ENCODE measurements at places on chromosomes 12 and 14. TPM values are rescaled to one million over a fixed set of nuclear protein-coding genes. Genes with fewer than 3 reads are reported as not detected.

GRCh38 chr12:49784756-49785409 lies 43.3 kb downstream of the NCKAP5L start:
- no peak for ATAC-seq

- no peak for ATAC-seq
These were observed 48.6 kb upstream of the TMPO start for GRCh38 chr12:98466640-98467400.

GRCh38 chr12:132429946-132430643 lies 59.9 kb upstream of the FBRSL1 start:
- peak; percentile 86 for ATAC-seq

DNA sequence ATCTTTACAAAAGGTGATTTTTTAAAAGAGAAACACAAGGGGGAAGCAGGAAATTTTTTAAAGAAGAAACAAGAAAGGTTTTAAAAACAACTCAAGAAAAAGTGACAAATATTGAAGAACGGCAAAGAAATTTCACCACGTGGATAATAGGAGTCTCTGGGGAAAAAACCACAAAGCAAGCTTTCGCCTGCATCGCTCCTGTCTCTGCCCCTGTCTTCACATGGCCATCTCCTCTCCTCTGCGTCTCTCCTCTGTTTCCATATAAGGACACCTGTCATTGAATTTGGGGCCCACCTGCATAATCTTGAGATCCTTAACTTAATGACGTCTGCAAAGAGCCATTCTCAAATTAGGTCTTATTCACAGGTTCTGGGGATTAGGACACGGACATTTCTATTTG lies 175.8 kb downstream of the ETV6 start:
- ATAC-seq: no peak

Gene LYZ
- total RNA-seq: 13.0 TPM

Gene SIRT4
- 0.64 TPM for total RNA-seq

Gene SPTB
- 0.08 TPM for total RNA-seq

Gene CKB
- total RNA-seq: 17.8 TPM
